ENCODE measurements at places on chromosomes 4 and X.

- DNase-seq: no peak
Observed at GRCh38 chrX:34901761-34902160, 40.8 kb upstream of the FAM47B start.

- no peak for DNase-seq
Observed at GRCh38 chr4:158861281-158861680, 92.5 kb downstream of the FNIP2 start.

DNA sequence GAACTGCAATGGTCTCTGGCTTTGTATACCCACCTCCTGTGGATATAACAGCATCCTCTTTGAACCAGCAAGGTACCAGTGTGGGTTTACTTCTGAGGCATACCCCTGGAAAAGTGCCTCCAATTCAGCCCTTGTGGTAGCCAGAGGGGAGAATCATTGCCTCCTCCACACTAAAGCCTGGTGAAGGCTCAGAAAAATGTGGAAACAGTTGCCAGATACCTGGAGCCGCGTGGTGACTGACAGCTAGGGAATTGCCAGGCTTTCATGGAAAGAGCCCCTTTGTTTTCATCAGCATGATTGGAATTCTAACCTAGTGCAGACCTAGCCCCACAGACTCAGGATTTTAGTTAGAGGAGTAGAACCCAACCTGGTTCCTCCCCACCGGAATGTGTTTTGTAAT, 168.6 kb upstream of the KLF3 start:
- DNase-seq: no peak

DNA sequence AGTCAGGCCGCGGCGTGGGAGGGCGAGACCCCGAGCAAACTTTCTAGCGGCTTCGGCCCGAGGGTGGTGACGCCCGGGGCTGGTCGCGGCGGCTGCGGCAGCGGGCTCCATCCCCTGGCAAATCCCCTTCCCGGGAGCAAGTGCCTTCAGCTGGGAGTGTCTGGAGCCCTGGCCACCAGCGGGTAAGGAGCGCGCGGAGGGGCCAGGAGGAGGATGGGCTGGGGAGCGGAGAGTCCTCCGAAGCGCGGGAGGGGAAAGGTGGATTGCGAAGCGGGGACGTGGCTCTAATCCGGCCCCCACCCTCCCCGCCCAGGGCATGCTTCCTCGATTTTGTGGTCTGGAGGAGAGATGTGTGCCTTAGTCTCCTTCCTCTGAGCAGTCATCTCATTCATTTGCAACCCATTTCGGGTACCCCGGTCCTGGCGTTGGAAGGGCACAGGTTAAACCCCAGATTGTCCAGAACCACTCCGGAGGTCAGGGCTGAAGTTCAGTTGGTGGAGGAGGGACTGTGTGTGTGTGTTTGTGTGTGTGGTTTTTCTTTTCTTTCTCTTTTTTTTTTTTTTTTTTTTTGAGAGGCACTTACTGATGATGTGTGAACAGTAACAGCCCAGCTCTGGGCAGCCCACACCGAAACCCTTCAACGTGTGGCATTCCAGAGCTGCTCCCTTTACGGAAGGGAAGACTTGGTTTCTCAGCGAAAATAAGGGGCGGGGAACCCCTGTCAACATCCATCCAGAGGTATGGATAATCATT, 516 bp downstream of the SGMS2 start:
- no peak for DNase-seq

DNA sequence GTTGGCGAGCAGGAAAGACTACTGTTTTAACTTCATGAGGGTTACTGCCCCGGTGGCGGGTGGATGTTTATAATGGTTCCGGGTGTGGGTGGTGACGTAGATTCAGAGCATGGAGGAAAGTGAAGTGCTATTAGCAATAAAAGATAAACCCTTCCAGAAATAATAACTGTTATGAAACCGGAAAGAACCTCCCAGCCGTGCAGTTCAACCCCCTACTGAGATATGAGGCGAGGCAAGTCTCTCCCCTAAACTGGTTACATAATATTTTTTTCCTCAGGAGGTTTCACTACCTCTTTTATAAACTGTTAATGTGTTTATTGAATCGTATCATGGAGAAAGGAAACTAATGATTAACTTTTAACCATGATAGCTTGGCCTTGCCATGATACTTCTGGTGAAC, 33.9 kb upstream of the STIM2 start:
- no peak for DNase-seq

GRCh38 chrX:9671998-9672397, 93.6 kb downstream of the GPR143 start:
- DNase-seq: no peak

- DNase-seq: no peak
Observed at GRCh38 chr4:112633477-112634235, 3.1 kb downstream of the ZGRF1 start.

DNA sequence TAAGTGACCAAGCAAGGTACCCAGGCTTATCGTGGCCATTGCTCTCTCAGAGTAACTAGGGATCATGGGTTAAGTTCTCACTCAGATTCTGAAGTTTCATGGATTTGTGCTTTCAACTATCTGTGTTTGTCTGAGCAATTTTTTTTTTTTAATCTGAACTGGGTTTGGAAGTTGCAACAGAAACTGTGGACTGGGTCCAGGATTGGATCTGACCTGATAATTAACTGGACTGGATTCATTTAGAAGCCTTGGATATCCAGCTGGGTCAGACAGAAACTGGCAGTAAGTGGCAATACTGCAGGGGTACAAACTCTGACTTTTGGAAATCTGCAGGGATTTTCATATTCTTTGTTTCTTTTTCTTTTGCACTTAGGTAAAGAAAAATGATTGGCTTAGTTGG, 38.7 kb upstream of the FGF2 start:
- DNase-seq: no peak

DNA sequence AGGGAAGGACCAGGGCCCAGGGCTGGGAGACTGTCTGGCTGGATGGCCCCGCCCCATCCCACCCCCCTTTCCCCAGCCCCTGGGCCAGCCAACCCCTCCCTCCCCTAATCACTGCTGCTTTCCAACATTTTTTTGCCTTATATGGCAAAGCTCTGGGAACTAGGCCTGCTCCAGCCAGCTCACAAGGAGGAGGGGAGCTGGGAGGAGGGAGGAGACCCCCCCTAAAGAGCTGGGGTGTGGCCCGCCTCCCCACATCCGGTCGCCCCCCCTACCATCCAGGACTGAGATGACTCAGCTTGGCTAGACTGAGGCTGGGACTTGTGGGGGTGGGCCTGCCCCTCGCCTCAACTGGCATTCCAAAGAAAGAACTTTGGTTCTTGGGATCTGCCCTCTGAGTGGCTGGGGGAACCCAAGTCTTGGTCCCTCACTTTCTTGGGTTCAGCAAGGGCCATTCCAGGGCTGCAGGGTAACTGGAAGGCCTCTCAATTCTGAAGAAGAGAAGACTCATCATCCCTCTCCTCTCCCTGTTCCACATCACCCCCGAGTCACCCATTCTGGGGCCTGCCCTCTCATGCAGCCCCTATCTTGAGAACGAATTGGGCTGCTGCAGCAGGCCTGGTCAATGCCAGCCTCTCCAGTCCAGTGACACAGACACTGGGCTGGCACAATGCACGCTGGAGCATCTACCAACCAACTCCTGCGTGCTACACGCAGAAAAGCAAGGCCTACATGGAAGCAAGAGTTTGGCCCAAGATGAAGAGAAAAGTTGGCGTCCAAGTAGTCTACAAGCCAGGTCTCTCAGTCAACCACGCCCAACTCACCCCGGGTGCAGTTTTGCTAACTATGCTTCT, 4.8 kb downstream of the FLNA start:
- DNase-seq: peak; percentile 72

GRCh38 chrX:14997271-14997670, 124.0 kb downstream of the MOSPD2 start:
- no peak for DNase-seq

- no peak for DNase-seq
Observed at GRCh38 chrX:65744965-65745364, 77.5 kb downstream of the MSN start.

GRCh38 chrX:47500554-47500953, 17.5 kb upstream of the ZNF41 start:
- no peak for DNase-seq

- peak; percentile 47 for DNase-seq
Observed at GRCh38 chrX:69107231-69107739, 58.0 kb downstream of the PJA1 start.

Measured in right renal pelvis (tissue), 4 donors.